ENCODE measurements at places on chromosomes 11 and 22. TPM values are rescaled to one million over a fixed set of nuclear protein-coding genes. Genes with fewer than 3 reads are reported as not detected.

Gene RPS6KA4
- total RNA-seq: 39.0 TPM

GRCh38 chr11:17918049-17918605, 94.7 kb downstream of the SERGEF start:
- no peak for DNase-seq
- no peaks in the 10 kb centered on the region for H3K27me3 ChIP-seq
- H3K4me1 ChIP-seq: no peaks in the 10 kb centered on the region

Gene TUBA8
- total RNA-seq: not detected

DNA sequence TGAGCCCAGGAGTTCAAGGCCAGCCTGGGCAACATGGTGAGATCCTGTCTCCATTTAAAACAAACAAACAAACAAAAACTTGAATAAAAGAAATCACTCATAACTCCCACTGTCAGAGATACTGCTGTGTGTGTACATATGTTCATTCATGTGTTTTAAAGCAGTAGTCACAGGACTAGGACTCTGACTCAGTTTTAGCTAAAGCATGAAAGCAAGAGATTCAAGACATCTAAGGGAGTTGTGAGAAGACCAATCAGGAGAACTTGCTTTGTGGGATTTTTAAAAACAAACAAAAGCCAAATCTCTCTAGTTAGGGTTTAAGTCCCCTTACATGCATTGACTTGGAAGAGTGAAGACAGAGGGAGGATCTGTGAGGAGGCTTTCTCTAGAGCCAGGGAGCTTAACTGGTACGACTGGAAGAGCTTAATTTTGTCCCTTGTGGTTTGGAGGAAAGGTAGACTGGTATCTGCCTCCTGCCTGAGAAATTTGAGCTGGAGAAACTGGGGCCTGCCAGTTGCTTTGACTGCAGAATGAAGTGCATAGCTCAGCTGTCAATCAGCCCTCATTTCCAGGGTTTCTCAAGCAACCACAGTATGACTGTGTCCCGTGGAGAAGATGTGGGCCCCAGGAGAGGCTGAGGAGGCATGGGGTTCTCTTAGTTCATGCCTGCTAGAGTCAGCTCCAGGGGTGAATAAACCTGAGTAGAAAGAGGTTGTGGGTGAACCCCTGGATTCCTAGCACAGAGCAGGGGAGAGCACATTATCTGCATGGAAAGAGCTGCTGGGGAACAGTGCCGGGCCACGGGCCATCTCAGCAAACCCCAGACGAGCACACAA, 30.6 kb downstream of the EXPH5 start:
- H3K27ac ChIP-seq: no peak overlapping the region
- no peak for DNase-seq
- H3K4me1 ChIP-seq: peaks cover 16% of the 10 kb centered on the region
- H3K27me3 ChIP-seq: no peaks in the 10 kb centered on the region
- H3K4me3 ChIP-seq: no peak overlapping the region

DNA sequence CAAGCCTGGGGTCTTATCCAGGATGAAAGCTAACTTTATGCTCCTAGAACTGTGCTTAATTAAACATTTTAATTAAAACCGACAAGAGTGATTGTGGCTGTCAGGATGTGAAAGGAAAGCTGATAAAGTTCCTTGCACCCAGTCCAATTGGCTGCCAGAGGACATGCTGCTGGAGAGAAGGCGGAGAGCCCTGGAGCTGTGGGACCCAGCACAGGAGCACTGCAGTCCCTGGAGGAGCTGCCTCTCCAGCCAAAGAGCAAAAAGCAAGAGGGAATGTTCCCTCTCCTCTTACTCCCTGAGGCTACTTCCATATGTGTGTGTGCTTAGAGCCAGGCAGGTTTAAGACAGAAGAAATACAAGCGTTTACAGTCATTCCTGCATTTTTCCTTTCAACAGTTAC, 118.6 kb downstream of the OPCML start:
- DNase-seq: no peak
- no peaks in the 10 kb centered on the region for H3K36me3 ChIP-seq
- H3K27me3 ChIP-seq: no peaks in the 10 kb centered on the region
- H3K4me1 ChIP-seq: no peaks in the 10 kb centered on the region
- no peak overlapping the region for H3K4me3 ChIP-seq

GRCh38 chr11:101516546-101516945, 67.3 kb downstream of the TRPC6 start:
- H3K4me1 ChIP-seq: no peaks in the 10 kb centered on the region
- DNase-seq: no peak
- no peaks in the 10 kb centered on the region for H3K36me3 ChIP-seq
- H3K4me3 ChIP-seq: no peak overlapping the region

GRCh38 chr22:26615830-26616435, 1.9 kb downstream of the CRYBB1 start:
- no peak for DNase-seq
- H3K4me1 ChIP-seq: peaks cover 5% of the 10 kb centered on the region
- H3K4me3 ChIP-seq: no peak overlapping the region
- no peaks in the 10 kb centered on the region for H3K36me3 ChIP-seq

DNA sequence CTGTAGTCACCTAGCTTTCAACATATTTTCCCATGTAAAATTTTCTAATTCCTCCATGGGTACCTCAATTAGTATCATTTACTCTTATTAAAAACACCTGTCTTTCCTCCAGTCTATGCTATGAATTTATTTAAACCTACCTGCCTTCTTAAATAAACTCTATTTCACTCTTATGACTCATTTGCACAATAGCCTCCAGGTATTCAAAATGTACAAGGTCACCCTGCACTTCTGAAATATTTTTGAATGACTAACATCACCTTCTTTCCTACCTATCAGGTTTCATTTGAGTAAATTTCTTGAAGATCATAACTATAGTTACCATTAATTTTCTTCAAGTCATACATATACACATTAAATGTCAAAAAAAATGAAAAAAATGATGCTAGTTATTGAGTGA, 939.7 kb downstream of the DLG2 start:
- no peaks in the 10 kb centered on the region for H3K36me3 ChIP-seq
- H3K4me3 ChIP-seq: no peak overlapping the region
- no peaks in the 10 kb centered on the region for H3K27me3 ChIP-seq
- DNase-seq: no peak

GRCh38 chr11:68889948-68890446, 13.6 kb downstream of the MRPL21 start:
- no peaks in the 10 kb centered on the region for H3K27me3 ChIP-seq
- peaks cover 19% of the 10 kb centered on the region for H3K36me3 ChIP-seq
- no peak overlapping the region for H3K4me3 ChIP-seq
- no peak for DNase-seq

DNA sequence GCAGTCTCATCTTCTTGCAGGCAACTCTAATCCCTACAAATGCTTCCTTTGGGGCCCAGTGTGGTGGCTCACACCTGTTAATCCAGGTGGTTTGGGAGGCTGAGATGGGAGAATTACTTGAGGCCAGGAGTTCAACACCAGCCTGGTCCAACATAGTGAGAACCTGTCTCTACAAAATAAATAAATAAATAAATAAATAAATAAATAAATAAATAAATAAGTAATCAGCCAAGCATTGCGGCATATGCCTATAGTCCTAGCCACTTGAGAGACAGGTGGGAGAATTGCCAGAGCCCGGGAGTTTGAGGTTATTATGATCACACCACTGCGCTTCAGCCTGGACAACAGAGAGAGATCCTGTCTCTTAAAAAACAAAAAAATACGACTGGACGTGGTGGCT, 34.1 kb upstream of the RRAS2 start:
- H3K27me3 ChIP-seq: no peaks in the 10 kb centered on the region
- no peaks in the 10 kb centered on the region for H3K4me1 ChIP-seq
- no peak overlapping the region for H3K4me3 ChIP-seq
- H3K36me3 ChIP-seq: no peaks in the 10 kb centered on the region
- no peak for DNase-seq
- H3K27ac ChIP-seq: no peak overlapping the region

DNA sequence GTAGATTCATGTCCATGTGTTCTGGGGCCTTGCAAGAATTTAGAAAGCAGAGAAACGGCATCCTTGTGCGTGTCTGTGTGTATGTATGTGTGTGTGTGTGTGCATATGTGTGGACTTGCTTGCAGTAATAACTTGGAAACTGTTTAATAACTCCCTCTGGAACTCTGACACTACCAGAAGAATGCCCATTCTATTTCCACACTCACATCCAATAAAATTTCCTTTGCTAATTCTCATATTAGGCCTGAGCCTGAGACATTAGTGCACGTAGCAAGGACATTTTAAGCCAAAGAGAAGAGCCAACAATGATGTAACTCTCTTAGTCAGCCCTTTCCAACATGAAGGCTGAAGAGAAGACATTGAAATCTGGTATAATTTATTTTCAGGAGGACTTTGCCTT, 3.2 kb downstream of the OR4D6 start:
- DNase-seq: no peak
- H3K36me3 ChIP-seq: no peaks in the 10 kb centered on the region
- H3K27me3 ChIP-seq: no peaks in the 10 kb centered on the region
- H3K4me1 ChIP-seq: no peaks in the 10 kb centered on the region
- H3K4me3 ChIP-seq: no peak overlapping the region
- no peak overlapping the region for H3K27ac ChIP-seq

- H3K4me3 ChIP-seq: no peak overlapping the region
- peaks cover 19% of the 10 kb centered on the region for H3K4me1 ChIP-seq
- no peaks in the 10 kb centered on the region for H3K36me3 ChIP-seq
Observed at GRCh38 chr11:108117746-108118371, 3.5 kb upstream of the ACAT1 start.

- no peaks in the 10 kb centered on the region for H3K36me3 ChIP-seq
- peak within 1 kb of the TSS; percentile 47 for H3K4me3 ChIP-seq
- H3K27ac ChIP-seq: no peak within 1 kb of the TSS
Observed at GRCh38 chr22:41915035-41915785, at the start of gene SHISA8. TSS of gene SHISA8 (minus strand) at chr22:41915074. CDS start at chr22:41914667, 407 bp downstream.

Gene SPON1
- 0.97 TPM for total RNA-seq

DNA sequence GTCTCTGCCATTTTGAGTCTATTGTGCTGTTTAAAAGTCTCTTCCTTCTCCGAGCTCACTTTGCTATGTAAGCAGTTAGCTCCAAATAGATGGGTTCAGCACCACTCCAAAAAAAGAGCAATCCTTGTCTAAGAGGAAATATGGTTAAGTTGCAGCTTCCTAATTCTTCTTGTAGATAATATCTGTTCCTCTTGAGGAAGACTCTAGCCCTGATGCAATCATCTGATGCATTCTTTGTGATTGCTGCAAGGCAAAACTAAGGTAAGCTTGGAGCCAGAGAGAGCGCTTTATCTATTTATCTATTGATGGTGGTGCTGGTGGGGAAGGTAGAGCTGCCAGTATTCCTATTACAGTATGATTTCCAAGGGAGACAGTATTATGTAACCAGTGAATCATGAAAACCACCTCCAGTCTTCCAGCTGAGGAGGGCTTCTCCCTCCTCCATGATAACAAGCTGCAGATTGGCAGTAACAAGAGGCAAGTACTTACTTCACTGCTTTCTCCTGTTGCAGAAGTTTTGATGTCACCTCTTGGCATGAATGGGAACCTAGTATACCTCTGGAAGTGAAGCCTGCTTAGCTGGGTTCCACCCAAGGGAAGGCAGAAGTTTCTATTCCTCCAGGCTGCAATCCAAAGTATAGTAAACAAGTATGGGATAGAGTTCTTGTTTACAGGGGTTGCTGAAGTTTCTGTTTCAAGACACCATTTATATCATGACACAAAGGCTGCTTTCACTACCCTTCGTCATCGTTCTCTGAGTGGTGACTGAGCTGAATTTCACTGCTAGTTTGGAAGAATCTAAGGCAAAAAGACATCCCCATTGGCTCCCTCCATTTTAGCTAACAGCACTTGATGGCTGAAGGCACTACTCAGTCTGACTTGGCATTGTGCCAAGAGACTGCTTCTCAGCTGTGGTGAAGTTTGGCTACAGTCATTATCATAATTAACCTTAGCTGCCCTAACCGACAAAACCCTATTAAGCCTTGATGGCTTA, 49.7 kb downstream of the FDX1 start:
- no peak overlapping the region for H3K4me3 ChIP-seq
- H3K4me1 ChIP-seq: no peaks in the 10 kb centered on the region
- H3K27ac ChIP-seq: no peak overlapping the region
- H3K36me3 ChIP-seq: no peaks in the 10 kb centered on the region
- no peaks in the 10 kb centered on the region for H3K27me3 ChIP-seq

Gene SLC43A1
- total RNA-seq: 25.3 TPM

Gene LDHAL6A
- total RNA-seq: not detected

- H3K4me3 ChIP-seq: no peak overlapping the region
- DNase-seq: no peak
- H3K27me3 ChIP-seq: no peaks in the 10 kb centered on the region
- no peaks in the 10 kb centered on the region for H3K4me1 ChIP-seq
- no peaks in the 10 kb centered on the region for H3K36me3 ChIP-seq
- no peak overlapping the region for H3K27ac ChIP-seq
Observed at GRCh38 chr11:72897506-72897905, 83.3 kb downstream of the ATG16L2 start.

DNA sequence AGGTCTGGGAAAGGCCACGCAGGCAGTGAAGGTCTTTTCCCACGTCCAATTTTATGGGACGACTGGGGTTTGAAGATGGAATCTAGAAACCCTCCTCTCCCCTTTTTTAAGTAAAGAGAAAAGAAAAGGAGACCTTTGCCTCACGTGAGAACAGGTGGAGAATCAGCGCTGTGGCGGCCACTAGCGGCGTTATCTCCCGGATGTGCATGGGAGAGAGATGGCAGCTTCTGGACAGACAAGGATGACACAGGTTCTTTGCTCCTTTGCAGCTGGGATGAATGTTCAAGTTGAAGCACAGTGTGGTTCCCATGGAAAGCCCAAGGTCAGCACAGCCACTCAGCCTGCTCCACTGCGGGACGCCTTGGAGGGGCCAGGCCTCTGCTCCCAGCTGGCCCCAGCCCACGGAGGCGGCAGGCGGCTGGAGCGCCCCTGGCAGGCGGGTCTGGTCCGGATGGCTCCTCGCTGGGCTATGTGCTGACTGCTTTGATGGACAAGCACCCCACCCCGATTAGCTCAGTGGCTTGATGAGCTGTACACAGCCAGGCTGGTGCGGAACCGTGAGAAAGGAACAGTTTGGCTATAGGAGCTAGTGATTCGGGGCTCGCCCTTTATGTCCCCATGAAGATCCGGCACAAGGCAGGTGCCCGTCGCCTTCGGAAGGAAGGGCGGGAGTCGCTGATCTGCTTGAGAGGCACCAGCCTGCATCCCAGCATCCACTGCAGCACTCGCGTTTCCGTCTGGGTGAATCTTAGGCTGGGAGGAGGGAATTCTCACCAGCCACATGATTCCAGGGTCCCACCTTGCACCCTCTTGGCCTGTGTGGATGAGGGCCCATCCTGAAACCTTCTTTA, 14.5 kb upstream of the BID start:
- peaks cover 4% of the 10 kb centered on the region for H3K4me1 ChIP-seq
- H3K27ac ChIP-seq: no peak overlapping the region
- no peaks in the 10 kb centered on the region for H3K36me3 ChIP-seq
- DNase-seq: no peak
- H3K27me3 ChIP-seq: no peaks in the 10 kb centered on the region

Gene UBQLN3
- not detected for total RNA-seq

DNA sequence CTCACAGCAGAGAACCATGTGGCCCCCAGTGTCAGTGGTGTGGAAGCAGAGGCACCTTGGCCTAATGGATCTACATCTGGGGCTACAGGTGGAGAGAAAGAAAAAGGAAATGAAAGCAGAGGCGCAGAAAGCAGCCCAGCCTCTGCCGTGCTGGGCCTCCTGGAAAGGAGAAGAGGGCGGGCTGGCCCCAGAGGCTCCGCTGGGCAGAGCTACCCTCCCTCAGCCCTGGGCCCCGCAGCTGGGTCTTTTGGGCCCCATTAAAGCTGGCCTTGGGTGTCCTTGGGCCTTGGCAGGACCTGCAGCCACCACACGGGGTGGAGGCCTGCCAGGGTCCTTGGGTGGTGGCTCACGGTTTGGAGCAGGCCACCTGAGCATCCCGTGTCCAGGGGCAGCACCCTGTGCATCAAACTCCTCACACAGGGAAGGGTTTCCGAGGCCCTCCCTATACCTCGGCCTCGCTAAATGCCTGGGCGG, 31.6 kb upstream of the GAL start:
- no peak overlapping the region for H3K27ac ChIP-seq
- no peak for DNase-seq
- H3K27me3 ChIP-seq: no peaks in the 10 kb centered on the region
- H3K4me3 ChIP-seq: no peak overlapping the region
- no peaks in the 10 kb centered on the region for H3K4me1 ChIP-seq
- H3K36me3 ChIP-seq: no peaks in the 10 kb centered on the region

Gene ABCG4
- total RNA-seq: 0.18 TPM
